ENCODE measurements at places on chromosomes 6 and 20. TPM values are rescaled to one million over a fixed set of nuclear protein-coding genes. Genes with fewer than 3 reads are reported as not detected.
A peak's percentile ranks its signal among the peaks of the same experiment; 100 is the strongest.

Gene LRRN4
- 0.77 TPM for total RNA-seq

DNA sequence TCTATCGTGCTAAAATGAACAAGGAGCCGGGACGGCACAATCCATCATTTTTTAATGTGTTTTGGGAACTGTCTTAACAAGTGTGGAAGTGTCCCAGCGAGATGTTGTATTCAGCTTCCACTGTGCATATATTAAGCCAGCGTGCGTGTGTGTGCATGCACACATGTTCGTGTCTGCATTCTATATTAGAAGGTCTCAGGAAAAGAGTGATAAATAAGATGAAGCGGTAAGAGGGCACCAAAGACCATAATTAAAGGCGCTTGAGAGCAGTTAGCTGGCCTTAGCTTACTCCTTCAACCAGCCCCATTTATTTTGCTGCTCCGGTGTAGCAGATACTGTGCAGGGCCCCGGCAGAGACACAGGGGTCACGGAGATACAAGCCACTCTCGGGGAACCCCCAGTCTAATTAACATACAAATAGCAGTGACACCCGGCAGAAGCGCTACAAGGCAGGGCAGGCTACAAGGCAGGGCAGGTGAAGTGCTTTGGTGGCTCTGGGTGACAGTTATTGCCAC lies 206.5 kb upstream of the RREB1 start:
- DNase-seq: no peak

DNA sequence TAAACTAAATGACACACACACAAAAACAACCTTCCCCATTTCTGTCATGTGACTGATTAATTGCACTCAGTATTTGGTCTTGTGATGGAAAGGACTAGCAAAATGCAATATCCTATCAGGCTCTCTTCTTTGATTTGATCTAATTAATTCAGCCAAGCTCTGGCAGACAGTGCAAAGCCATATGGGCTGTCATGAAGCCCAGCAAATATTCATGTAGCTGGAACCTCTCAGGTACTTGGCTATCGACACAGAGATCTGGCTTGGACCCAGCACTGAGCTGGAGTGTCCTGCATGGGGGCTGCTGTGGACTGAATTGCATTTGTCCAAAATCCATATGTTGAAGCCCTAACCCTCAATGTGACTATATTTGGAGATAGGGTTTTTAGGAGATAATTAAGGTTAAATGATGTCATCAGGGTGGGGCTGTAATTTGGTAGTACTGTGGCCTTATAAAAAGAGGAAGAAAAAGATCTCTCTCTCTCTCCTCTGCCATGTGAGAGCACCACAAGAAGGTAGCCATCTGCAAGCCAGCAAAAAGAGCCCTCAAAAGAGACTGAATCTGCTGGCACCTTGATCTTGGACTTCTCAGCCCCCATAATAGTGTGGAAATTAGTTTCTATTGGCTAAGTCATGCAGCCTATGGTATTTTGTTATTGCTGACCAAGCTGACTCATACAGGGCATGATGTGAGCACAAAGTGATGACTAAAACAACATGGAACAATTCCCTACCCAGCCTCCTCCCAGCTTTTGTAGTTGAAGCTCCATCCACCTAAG lies 77.1 kb downstream of the STMND1 start:
- no peak for DNase-seq

DNA sequence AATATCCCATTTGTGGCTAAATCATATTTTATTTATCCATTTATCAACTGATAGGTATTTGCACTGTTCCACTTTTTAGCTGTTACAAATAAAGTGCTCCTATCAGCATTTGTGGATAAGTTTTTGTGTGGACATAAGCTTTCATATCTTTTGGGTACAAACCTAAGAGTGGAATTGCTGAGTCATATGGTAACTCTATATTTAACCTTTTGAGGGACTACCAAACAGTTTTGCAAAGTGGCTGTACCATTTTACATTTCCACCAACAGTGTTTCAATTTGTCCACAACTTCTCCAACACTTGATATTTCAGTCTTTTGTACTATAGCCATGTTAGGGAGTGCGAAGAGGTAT lies 23.6 kb upstream of the ECHDC1 start:
- no peak for DNase-seq

DNA sequence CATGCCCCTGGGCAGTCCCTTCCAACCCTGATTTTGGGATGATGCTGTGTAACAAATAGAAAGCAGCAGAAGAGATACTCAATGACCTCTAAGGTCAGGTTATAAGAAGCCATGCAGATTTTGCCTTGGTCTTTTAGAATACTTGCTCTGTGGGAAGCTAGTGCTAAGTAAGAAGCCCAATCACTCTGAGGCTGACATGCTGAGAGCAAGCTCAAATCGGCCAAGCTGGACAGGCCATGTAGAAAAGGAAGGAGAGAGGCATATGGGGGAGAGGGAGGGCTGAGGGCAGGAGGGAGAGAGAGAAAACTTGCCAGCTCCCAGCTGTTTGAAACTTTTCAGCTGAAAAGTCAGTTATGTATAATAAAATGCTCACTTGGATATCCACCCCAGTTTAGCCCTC lies 1021.6 kb upstream of the MAP3K7 start:
- no peak for DNase-seq

Gene SRMS
- not detected for total RNA-seq

- DNase-seq: peak; percentile 43
Observed at GRCh38 chr6:168058691-168059551, 20.1 kb downstream of the FRMD1 start.

GRCh38 chr6:10949579-10950490 lies 63.0 kb downstream of the SYCP2L start:
- no peak for DNase-seq

DNA sequence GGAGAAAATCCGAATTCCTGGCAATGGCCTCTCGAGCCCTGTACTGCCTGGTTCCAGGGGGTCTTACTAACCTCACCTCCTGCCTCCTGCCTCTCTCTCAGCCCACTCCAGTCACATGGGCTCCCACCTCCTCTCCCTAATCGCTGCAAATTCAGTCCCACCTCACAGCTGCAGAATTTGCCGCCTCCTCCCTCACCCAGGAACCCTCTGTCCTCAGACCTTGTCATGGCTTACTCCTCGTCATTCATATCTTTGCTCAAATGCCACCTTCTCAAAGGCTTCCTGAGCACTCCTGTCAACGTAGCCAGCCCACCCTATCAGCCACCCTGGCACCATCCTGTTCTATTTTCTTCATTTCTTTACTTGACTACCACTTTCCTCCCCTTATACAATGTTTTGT lies 89.0 kb downstream of the SLC2A10 start:
- DNase-seq: no peak

Gene STK38
- 20.0 TPM for total RNA-seq

Gene GINS1
- 0.45 TPM for total RNA-seq

- DNase-seq: peak; percentile 60
Observed at GRCh38 chr6:25218346-25218745, 60.8 kb upstream of the CARMIL1 start.

Gene LY86
- total RNA-seq: 2.3 TPM

Gene IYD
- not detected for total RNA-seq

GRCh38 chr6:37160922-37161778 lies 8.8 kb upstream of the PIM1 start:
- no peak for DNase-seq

DNA sequence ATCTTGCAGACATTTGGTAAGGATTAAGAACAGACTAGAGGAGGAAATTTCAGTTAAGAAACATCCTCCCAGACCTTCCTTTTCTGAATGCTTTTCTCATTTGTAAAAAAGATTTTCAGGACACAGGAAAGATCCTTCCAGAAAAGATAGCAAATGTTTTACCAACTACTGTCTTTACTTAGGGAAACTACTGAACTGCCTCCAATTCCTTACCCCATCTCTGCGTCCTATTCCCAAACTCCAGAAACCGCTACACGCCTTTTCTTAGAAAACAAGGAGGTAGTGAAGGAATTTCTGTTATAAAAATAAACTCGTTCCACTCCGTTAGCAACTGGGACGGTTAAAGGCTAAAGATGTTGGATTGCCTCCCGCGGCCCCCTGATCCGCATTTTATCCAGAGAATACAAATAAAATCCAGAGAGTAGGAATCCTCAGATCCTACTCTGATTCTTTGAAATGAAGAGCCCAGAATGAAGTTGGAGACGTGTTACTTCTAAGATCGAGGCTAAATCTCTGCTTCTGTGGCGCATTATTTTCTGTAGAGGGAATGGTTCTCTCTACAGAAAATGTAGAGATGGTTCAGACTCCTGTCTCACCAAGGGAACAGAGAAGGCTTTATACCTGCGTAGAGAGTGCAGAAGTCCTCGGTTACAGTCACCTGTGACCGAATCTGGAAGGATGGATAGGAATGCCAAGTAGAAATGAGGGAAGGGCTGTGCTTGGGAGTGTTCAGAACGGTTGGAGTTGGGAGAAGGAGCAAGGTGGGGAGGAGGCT lies 133.0 kb downstream of the GPX5 start:
- DNase-seq: no peak

DNA sequence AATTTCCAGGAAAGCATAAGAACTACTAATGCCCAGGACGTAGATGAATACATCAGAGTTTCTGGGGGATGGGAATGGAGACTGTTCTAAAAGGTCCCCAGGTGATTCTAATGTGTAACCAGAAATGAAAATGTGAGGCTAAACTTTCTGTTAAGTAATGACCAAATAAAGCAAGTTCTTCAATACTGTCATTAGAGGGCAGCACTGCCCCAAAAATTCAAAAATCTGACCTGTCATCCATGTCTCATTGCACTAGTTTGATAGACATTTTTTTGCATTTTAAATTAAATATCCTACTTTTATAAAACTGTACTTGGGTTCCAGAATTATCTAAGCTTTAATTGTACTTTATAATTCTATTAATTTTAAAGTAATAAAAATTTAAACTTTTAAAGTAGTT lies 94.9 kb downstream of the RFX6 start:
- no peak for DNase-seq

DNA sequence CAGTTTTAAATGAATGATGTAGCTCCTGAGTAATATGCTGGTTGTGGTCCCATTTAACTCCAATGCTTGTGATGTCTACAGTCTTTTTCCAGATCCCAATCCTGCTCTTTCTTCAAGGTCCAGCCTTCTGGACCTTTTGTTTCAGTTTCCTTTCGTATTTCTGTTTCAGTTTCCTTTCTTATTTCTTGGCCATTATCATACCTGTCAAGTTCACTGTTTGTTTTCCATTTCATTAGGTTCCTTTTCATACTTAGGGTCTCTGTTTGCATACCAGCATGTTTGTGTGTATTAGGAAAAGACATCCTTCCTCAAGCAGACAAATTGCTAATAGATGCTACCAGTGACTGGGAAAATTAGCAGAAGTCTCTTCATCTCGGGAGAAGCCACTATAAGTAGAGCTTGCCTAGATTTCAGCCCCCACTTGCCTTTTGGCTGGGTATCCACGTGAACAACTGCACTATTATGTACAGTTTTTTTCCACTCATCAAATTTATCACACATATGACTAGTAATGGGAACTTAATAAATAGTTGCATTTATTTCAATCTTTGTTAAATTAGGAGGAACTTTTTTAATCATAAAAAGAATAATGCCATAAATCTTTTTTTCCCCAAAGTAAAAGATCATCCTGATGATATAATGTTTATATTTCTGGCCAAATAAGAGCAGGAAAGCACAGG lies 583.4 kb downstream of the BCKDHB start:
- no peak for DNase-seq

Gene ATAT1
- total RNA-seq: 3.4 TPM

- DNase-seq: no peak
Observed at GRCh38 chr6:134249759-134250602, 67.9 kb downstream of the SGK1 start.

- no peak for DNase-seq
Observed at GRCh38 chr6:80411486-80411885, 305.0 kb downstream of the BCKDHB start.

Gene GHRH
- 17.2 TPM for total RNA-seq

DNA sequence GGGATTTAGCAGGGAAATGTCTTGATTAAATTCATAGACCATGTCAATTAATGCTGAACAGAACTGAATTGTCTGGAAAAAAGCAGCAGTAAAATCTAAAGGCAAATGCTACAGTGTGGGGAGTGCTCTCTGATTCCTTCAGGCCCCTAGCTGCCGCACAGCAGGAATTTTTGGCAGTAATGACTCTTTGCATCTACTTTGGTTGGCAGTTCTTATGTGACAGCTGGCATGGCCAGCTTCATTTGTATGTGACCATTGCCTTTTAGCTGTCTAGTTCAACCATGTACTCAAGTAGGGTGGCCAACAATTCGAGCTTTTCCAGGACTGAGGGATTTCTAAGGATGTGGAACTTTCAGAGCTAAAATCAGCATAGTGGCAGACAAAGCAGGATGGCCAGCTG lies 499.1 kb upstream of the MAN1A1 start:
- DNase-seq: no peak

DNA sequence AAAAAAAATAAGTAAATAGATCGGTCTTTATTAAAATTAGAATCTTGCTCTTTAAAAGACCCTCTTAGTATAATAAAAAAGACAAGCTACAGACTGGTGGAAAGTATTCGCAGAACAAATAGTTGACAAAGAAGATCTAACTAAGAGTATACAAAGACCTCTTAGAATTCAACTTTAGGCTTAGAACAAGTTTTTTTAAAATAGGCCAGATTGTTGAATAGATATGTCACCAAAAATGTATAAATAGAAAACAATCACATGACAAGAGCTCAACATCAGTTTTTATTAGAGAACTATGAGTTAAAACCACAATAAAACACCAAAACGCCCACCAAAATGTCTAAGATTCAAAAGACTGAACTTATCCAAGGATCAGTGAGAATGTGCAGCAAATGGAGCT lies 632.7 kb upstream of the PTCHD4 start:
- DNase-seq: no peak

Gene CST2
- total RNA-seq: not detected

DNA sequence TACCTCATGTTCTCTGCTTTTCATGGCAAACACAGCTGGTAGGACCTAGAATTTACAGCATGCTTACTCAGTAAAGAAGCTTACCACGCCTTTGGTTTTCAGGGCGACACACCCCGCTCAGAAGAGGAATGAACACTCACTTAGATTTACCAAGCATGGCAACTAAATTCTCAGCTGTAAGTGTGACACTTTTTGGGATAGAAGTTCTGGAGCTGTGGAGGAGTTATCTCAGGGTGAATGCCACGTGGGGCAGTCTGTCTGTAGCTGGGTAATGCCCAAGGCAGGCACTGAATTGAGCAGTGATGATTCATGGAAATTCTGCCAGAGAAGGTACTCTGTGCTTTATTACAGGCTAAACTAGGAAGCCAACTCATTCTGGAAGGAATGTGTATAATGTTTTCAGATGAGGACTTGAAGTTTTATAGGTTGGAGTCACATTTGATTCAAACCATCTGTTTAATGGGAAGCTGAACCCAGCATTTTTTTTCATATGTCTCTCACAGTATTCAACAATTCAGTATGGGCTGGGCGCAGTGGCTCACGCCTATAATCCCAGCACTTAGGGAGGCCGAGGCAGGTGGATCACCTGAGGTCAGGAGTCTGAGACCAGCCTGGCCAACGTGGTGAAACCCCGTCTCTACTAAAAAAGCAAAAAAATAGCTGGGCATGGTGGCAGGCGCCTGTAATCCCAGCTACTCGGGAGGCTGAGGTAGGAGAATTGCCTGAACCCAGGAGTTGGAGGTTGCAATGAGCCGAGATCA lies 3.5 kb upstream of the PRIM2 start:
- DNase-seq: no peak

GRCh38 chr6:42958125-42958524 lies 2.4 kb upstream of the GNMT start:
- no peak for DNase-seq

Data from right cardiac atrium (tissue), 5 donors.